ENCODE measurements at places on chromosomes 3 and 15.

DNA sequence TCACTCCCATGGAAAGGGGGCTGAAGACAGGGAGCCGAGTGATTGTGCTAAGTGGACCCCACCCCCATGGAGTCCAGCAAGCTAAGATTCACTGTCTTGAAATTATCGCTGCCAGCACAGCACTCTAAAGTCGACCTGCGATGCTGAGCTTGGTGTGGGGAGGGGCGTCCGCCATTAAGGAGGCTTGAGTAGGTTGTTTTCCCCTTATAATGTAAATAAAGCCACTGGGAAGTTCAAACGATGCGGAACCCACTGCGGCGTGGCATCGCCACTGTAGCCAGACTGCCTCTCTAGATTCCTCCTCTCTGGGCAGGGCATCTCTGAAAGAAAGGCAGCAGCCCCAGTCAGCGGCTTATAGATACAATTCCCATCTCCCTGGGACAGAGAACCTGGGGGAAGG, 10.9 kb upstream of the SRGAP3 start:
- no peak for DNase-seq

- DNase-seq = no peak
Measured at GRCh38 chr3:151371526-151371925, 13.0 kb downstream of the P2RY12 start.

DNA sequence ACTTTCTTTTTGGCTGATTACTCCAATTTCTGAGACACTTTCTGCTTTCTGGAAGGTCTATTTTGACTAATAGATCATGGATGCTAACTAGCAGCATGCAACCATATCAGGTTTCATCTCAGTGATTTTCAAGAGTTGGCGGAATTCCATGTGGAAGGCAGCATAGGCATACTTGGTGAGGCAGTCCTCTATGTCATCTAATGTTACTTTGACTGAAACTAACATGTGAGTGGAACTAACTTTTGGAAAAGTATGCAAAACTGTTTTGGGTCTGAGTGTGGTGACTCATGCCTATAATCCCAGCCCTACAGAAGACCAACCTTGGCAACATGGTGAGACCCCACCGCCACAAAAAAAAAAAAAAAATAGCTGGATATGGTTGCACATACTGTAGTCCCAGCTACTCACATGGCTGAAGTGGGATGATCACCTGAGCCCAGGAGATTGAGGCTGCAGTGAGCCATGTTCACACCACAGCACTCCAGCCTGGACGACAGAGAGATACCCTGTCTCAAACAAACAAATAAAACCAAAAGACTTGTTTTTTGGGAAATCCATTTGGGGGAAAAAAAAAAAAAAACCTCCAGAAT, 1033.7 kb downstream of the ROBO1 start:
- peak; percentile 20 for DNase-seq

GRCh38 chr15:68429691-68430470, 2.1 kb downstream of the ITGA11 start:
- no peak for DNase-seq

DNA sequence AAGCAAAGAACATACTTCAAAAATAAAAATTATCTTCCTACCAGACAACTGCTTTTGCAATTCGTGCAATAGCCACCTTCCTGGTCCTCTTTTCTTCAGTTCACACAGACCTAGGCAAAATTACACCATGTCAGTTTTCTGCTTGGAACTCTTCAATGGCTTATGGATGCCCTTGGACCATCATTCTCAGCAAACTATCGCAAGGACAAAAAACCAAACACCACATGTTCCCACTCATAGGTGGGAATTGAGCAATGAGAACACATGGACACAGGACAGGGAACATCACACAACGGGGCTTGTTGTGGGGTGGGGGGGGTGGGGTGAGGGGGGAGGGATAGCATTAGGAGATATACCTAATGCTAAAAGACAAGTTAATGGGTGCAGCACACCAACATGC, 29.2 kb upstream of the PLSCR5 start:
- DNase-seq = no peak

- DNase-seq = no peak
Measured at GRCh38 chr15:96612917-96613316, 282.4 kb downstream of the NR2F2 start.

DNA sequence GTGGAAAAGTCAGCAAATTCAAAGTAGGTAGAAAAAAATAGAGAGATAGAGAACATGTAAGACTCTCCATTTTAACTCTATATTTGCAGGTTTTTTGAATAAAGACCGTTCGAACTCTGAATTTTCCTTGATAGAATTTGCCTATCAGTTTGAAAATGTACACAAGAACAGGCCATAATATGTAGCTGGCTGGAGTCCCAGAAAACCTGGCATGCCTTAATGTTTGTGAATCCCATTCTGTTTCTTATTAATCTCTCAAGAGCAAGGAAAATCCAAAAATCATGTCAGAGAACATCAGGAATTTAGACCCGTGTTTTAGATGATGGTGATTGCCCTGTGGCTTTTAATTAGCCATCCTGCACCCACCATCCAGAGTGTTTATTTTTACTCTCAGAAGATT, 7.2 kb upstream of the CFAP161 start:
- no peak for DNase-seq

DNA sequence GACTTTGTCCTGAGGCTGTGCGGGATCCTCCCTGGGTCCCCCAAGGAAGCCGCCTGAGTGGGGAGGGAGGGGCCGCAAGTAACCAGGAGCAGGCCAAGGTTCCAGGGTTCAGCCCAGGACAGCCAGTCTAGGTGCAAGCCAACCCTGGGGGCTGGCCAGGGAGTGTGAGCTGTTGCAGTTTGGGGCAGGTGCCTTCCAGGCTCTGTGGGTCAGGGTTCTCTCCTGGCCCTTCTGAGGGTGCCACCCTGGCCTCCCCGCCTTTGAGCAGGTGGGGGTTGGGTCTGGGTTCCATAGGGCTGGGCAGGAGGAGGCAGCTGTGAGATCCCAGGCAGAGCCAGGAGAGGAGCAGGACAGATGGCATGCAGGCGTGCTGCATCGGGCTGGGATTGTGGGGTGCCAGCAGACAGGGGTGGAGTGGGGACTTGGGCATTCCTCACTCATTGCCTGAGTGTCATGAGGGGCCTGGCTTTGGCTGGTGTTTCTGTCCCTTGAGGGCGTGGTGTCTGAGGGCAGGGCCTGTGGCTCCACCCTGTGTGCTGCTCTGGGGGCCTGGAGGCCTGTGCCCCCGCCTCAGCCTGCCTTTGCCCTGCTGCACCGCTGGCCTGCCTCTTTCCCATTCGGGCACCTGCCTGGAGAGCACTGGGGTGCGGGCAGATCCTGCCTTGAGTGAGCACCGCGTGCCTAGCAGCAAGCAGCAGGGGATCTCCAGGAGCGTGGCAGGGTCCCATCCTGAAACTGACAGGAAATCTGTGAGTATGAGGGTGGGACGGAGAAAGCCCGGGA, 18.4 kb downstream of the KLF13 start:
- DNase-seq = no peak

Data from SHP77 treated with DMSO at 0.1 percent for 48 hours (cell line).